Fibroblast of skin of right quadriceps (primary cell): ENCODE measurements at places on chromosomes 13 and 19.

DNA sequence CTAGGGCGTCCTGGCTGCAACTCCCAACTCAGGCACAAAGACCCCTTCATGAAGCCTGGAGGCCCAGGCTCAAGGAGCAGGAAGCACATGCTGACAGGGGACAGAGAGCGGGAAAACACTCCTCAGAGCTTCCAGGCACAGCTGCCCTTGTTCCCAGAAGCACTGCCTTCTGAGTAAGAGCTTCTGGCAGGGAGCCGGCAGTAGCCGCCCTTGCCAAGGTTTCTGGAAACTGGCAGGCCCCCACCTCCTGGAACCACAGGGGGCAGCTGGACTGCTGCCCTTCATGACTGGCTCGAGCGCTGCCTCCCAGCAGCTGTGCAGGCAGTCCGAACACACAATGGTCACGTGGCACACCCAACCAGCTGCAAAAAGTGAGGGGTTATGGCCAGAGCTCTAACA is 33.6 kb upstream of the EPHX3 start:
- peak; percentile 78 for DNase-seq

- DNase-seq: peak; percentile 11
These were observed 18.2 kb downstream of the ZNF121 start for GRCh38 chr19:9565900-9566705.

- no peak for DNase-seq
These were observed 15.3 kb downstream of the TTYH1 start for GRCh38 chr19:54430306-54431254.

DNA sequence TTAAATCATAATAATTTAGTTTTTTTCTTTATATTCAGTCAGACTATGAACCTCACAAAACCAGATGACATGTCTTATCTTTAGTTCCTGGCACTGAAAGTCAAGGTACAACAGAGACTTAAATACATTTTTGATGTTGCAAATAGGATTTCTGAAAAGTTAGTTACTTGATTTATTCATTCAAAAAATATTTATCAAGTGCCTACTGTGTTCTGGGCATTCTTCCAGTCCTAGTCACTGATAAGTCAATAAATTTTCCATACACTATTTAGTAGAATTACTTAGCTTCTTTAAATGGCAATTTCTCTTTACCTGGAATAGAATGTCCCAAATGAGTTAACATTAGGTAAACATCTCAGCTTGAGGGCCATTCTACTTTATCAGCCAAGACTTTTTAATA is 938.3 kb upstream of the PCDH9 start:
- no peak for DNase-seq

DNA sequence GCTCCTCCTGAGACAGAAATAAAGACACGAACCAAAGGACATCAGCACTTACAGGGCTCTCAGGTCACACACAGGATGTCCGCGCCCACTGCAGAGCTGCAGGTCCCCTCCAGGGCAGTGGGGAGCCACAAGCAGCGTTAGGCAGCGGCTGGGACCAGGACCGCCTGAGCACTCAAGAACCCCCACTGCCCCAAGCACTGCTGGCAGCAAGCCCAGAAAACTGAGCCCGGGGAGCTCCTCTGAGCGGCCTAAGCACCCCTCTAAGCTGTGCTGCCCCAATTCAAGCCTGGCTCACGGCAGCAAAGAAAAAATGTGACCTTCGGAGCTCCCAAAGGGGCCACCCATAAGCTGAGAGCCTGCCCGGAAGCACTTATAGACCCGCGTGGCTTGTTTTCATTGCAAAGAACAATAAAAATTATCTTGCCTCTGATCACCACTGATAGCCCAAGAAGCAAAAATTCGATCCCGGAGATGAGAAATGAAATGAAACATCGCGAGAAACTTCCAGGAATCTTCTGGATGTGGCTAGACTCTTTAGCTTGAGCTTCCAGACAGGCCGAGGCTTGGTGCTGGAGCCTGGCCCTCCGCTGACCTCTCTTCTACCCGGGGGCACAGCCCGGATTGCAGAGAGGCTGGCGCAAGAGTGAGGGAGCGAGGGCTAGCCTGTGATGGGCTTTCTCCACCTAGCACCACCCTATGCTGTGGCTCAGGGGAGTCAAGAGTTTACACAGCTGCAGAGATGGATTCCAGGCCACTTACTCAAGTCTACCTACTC is 6.3 kb downstream of the DPP9 start:
- peak; percentile 11 for DNase-seq

- no peak for DNase-seq
These were observed 46.1 kb upstream of the SPACA7 start for GRCh38 chr13:112330066-112330465.

GRCh38 chr13:95360052-95360451 is 58.8 kb upstream of the ABCC4 start:
- DNase-seq: no peak

DNA sequence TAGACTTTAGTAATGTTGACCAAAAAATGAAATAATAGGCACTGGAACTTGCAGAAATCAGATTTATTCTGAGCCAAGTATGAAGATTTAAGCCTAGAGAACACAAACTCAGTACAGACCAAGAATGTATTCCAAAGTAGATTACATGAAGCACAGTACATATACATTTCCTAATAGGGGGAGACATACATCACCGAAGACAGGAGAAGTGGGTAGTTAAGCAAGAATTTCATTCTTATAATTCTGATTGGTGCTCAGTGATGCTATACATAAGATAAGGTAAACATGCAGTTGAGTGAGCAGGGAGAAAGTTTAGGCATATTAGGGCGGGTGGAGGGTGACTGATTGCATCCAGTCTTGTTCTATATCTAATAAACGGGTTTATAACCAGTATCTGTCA is 2218.8 kb downstream of the PCDH9 start:
- DNase-seq: peak; percentile 8

- DNase-seq: no peak
These were observed 690 bp downstream of the KMT2B start for GRCh38 chr19:35718345-35719041.

- no peak for DNase-seq
These were observed 52.6 kb upstream of the URAD start for GRCh38 chr13:28041031-28041461.

GRCh38 chr13:112661291-112661690 is 28.5 kb upstream of the ATP11A start:
- DNase-seq: no peak

DNA sequence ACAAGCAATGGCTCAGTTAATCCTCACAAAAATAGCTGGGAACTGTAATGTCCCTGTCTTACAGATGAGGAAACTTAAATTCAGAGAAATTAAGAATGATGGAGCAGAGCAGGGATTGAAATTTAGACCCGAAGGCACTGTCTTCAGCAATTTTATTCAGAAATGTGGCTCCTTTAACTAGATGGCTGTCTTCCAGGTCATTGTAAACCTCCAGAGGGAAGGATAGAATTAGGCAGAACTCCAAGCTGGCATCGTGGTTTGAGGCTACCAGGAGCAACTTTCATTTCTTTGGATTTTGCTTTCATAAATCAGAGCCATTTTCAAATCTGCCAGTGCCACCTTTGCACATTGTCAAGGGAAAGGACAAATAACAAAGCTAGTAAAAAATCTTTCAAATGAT is 339.0 kb downstream of the DCT start:
- no peak for DNase-seq

GRCh38 chr13:39111145-39111544 is 72.9 kb downstream of the NHLRC3 start:
- DNase-seq: no peak

DNA sequence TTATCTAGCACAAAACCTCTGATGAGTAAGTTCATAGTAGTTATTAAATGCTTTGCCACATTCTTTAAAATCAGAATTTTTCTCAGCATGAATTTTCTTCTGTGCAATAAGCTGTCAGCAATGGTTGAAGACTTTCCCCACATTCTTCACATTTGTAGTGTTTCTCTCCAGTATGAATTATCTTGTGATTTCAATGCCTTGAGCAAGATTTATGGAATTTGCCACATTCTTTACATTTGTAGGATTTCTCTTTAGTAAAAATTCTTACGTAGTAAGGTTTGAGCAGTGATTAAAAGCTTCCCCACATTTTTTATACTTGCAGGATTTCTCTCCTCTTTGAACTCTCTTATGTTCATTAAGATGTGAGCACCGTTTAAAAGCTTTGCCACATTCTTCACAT is 33.6 kb downstream of the ZNF682 start:
- no peak for DNase-seq

GRCh38 chr13:23752111-23753001 is 136.8 kb downstream of the MIPEP start:
- peak; percentile 23 for DNase-seq

- DNase-seq: no peak
These were observed 80.3 kb upstream of the FLT1 start for GRCh38 chr13:28575200-28575599.

- peak; percentile 35 for DNase-seq
These were observed 265.2 kb upstream of the SGCG start for GRCh38 chr13:22915442-22916082.

- DNase-seq: peak; percentile 70
These were observed 11.5 kb upstream of the OXGR1 start for GRCh38 chr13:97005625-97006262.

- no peak for DNase-seq
These were observed 311.8 kb downstream of the TSHZ3 start for GRCh38 chr19:31037286-31037980.

DNA sequence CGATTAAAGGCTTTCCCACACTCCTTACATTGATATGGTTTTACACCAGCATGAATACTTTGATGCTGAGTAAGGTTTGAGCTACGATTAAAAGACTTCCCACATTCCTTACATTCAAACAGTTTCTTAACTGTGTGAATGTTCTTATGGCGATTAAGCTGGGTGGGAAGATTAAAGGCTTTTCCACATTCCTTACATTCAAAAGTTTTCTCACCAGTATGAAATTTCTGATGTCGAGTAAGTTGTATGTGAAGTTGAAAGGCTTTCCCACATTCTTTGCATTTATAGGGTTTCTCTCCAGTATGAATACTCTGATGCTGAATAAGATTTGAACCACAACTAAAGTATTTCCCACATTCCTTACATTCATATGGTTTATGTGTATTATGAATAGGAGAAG is 20.0 kb downstream of the ZNF780B start:
- DNase-seq: peak; percentile 17

DNA sequence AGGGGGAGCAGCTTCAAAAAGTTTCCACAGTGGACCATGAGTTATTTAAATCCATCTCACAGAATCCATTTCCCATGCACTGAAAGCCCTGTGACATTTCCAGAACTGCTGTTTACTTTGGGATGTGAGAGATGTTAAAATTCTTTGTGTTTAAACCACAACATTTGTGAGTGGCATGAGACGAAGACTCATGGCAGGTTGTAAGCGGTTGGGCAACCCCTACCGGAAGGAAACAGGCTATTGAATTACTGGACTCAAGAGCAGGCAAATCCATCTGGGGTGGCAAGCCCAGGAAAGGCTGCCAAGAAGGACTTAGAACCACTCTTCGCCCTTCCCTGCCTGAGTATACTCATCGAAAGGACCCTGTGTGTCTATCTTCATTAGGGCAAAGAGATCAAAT is 22.3 kb upstream of the CLDN10 start:
- peak; percentile 11 for DNase-seq

DNA sequence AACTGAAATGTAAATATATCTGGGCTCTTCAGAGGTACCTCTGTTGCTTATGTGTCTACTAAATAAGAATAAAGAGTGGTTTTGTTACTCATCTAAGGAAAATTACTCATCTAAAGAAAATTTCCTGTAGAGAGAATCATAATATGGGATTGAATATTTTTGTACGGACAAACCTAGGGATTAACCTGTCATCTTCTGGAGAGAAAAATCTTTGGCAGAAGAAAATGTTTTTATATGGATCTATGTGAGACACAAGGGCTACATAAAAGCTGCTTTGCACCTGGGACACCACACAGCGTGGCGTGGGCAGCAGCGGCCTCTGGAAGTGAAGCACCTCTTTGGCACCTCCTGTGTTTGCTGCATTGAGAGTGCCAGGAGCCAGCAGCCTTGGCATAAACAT is 242.9 kb upstream of the DACH1 start:
- DNase-seq: peak; percentile 18

DNA sequence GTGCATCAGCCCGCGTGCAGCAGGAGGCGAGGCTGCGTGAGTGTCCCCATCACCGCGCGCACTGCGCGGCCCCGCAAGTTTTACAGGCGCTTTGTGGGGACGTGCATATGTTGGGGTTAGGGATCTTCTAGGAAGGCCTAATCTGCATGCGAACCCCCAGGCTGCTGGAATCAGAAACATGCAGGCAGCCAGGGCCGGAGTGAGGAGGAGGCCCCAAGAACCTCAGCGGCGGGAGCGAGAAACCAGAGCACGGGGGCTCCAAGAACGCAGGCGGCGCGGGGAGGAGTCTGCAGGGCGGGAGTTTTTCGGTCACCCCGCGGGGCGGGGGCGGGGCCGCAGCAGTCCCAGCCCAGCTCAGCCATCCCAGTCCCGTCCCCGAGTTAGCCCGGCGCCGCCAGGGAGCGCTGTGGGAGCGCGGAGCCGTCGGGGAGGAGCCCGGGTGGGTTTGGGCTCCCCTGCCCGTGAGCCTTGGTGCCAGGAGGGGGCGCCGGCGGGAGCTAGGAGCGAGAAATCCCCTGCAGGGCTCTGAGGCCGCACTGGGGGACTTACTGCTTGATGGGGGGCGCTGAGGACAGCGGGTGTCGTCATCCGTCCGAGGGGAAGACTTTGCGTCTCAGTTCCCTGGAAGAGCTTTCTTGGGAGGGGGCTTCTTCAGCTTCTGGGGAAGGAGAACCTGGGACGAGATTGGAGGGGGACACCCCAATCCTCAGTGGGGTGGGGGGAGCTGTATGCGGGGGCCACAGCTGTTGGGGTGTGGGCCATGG is 933 bp upstream of the NRTN start:
- peak; percentile 85 for DNase-seq

DNA sequence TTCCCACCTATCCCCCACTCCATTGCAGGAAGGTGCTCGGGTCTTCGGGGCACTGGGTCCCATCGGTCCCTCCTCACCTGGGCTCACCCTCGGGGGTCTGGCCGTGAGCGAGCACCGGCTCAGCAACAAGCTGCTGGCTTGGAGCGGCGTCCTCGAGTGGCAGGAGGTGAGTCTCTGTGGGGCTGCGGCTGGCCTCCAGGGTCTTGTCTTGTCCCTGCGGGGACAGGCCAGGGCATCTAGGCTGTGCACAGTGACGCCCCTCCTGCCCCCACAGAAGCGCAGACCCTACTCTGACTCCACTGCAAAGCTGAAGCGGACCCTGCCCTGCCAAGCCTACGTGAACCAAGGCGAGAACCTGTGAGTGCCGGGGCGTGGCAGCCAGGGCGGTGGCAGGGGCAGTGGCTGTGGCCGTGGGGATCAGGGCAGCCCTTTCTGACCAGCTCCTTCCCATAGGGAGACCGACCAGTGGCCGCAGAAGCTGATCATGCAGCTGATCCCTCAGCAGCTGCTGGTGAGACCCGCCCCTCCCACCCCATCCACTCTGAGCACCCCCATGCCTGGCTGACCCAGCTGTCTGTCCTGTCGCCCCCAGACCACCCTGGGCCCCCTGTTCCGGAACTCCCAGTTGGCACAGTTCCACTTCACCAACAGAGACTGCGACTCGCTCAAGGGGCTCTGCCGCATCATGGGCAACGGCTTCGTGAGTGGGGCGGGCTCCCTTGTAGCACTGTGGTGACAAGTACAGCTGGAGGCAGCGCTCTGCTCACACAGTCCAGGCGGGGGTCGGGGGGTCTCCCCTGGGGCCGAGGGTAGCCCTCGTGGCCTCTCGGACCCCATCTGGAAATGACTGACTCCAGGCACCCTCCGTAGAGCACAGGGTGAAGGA is 3.7 kb downstream of the PTOV1 start:
- DNase-seq: no peak
